NCI-H2029 (cell line): ENCODE measurements at places on chromosomes 5 and 9.

DNA sequence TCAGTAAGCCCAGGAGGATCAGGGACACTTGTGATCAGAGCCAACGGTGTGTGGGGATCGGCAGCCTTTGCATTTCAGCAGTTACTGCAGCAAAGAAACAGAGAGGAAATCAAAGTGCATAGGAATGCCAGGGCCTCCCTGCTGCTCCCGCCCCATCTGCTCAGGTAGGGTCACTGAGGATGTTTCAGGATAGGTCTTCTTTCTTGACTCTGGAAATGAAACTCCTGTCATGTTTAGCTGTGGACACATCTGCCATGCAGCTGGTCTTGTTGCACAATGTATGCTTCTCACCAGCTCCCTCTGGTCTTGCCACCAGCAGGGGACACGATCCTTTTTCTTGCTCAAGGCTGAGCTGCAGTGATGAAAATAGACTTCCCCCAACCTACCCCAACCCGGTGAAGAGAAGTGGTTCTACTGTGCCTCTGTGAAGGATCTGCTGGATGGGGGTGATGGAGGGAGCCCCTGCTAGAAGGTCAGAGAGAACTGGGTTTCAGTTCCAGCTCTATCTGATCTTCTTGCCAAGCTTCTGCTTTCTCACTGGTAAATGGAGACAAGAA is 185.2 kb upstream of the KLF4 start:
- no peak for DNase-seq

DNA sequence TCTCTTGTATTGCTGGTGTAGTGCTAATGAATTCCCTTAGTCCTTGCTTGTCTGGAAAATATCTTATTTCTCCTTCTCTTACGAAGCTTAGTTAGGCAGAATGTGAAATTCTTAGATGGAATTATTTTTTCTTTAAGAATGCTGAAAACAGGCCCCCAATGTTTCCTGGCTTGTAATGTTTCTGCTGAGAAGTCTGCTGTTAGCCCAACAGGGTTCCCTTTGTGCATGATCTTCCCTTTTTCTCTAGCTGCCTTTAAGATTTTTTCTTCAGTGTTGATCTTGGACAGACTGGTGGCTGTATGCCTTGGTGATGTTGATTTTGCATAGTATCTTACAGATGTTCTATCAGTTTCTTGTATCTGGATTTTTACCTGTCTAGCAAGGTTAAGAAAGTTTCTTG is 191.3 kb upstream of the DMRTA1 start:
- no peak for DNase-seq

- DNase-seq, result no peak
Observed at GRCh38 chr9:13382595-13382994, 103.1 kb upstream of the MPDZ start.

GRCh38 chr5:83839256-83839655 is 118.6 kb upstream of the HAPLN1 start:
- no peak for DNase-seq

- no peak for DNase-seq
Observed at GRCh38 chr9:137834846-137835546, 42.6 kb upstream of the CACNA1B start.

DNA sequence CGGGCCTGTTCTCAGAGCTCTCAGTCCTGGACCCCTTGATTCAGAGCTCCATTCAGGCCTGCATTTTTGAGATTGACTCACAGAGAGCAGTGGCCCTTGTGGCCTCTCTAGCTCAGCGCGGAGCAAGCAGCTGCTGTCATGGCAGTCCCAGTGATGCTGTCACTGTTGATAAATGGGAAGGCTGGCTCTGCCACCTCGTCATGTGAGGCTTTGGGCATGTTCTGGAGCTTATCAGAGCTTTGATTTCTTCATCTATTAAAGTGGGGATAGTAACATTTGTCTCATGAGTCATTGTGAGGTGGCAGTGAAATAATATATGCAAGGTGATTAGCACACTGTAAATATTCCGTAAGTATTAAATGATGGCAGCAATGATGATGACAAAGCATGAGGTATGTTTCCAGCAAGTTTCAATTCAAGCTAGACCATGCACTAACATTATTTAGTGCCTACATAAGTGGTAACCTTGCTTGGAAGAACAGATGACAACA is 126.4 kb upstream of the CXCL14 start:
- DNase-seq, result no peak

GRCh38 chr9:125412166-125412565 is 150.5 kb downstream of the GAPVD1 start:
- DNase-seq, result no peak

DNA sequence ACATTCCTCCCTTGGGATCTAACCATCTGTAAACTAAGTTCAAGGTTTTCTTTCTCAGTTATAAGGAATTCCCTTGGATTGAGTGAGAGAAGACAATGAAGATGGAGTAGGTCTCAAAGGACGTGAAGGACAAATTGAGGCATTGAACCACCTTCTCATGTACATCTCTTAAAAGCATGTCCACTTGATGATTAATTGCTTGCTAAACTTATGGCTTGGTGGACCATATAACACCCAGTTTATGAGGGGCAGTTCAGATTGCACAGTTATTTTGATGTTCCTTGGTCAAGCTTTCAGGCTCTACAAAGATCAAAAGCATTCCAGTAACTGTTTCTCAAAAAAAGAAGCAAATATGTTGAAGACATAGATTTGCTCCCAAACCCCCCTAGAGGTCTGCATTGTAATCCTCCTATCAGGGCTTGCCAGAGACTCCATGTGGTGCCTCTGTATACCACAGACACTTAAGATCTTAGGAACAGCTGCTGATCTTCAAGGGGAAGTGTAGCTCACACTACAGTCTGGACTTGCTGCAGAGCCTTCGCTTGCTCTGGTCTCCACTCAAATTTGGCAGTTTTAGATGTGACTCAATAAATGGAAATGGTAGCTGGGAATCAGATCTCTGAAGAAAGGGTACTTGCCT is 56.9 kb upstream of the ALDH1A1 start:
- no peak for DNase-seq

DNA sequence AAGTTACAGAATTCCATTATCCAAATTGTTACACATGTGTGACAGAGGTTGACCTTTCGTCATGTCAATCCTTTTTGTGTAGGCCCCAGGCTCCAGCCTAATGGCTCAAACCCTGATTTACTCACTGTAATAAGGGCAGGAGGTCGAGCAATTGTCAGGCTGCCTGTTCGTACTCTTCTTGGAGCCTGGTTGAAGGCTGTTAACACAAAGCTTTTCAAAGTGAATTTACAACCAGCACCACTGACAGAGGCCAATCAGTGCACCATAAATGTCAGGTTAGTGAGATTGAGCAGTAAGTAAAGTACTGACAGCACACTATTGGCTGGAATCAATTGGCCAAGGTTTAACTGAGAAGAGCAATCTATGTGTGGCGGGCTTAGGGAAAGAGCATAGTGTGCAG is 16.8 kb downstream of the PRDM6 start:
- DNase-seq, result no peak
